Vagina (tissue), 2 donors: ENCODE measurements at places on chromosomes 1 and 21.

DNA sequence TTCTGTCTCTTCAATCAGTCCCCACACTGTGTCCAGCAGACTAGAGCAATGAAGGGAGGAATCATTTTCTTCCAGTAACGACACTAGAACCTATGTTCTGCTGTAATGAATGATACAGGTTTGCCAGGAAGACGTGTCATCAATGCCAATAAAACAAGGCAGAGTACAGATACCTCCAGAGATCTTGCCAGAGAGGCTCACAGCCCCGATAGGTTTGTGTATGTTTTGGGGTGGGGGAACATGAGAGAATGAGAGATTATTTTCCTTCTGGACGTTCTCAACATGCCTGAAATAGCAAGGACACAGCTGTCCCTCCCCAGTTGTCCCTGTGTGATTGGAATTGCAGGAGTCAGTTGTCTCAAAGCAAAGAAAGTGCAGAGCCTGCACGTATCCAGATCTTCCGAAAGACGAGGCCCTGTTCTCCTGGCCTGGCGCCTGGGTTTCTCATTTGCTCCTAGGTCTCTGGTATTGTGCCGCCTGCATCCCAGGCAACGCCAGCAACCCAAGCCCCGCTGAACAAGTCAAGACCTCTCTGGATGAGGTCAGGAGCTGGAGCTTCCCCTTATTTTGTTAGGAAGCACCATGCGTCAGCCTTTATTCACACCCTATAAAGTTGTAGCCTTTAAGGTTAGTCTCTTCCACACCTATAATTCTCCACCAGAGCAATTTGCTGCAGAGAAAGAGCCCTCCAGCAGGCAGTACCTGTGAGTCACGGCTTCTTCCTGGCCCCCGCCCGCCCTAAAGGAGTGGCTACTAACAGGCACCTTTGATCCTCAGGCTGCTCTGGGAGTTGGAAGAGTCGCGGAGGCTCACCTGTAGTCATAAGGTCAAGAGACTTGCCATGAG, 130.5 kb downstream of the TOMM20 start:
- DNase-seq: no peak

DNA sequence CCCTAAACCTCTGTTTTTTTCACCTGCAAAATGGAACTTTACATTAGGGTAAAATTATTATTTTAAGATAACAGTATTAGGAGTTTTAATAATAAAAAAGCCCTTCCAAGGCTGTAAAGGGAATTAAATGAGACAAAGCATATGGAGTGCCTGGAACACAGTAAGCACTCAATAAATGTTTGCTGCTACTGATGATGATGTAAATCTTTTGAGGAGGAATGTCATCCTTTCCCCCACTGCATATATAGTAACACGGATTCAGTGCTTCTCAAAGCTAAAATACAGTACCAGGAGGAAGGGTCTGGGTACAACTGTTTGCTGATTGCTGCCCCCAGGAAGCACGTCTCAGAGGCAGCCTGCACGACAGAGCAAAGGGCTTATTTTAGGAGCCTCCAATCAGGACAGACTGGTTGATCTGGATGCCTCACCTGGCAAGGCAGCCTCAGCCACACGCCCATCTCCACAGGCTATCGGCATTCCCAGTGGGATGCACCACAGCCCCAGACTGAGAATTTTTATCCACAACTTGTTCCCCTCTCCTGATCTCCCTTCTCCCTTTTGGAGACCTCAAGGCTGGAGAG, 64.4 kb downstream of the GADD45A start:
- no peak for DNase-seq

GRCh38 chr1:185512442-185512841, 195.4 kb upstream of the IVNS1ABP start:
- no peak for DNase-seq

- no peak for DNase-seq
Measured at GRCh38 chr1:165699577-165699976, 1.2 kb upstream of the ALDH9A1 start.
